ENCODE measurements at places on chromosomes 4 and X.

DNA sequence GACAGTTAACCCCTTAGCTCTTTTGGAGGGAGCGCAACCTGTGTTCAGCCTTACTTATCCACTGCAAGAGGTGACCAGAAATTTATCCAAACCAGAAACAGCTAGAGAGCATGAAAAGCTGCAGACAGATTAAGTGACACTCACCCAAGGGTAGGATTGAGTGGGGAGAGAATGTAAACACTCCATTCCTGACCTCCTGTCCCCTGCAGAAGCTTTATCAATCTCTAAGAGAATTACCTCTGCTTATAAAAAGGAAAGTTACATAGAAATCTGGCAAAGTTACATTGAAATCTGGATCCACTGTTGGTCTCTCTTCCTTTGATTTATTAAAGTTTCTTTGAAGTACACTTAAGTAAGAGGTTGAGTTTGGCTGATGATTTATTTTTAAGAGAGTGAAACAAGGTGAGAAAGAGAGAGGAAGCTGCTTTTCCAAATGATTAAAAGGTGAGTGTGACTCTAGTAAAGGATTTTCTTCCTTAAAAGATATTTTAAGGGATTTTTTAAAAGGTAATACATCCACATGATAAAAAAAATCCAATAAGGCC lies 112.3 kb downstream of the ANAPC4 start:
- no peak for DNase-seq

- DNase-seq = no peak
Measured at GRCh38 chr4:41177016-41177415, 37.3 kb downstream of the APBB2 start.

GRCh38 chr4:24771241-24771640 lies 24.1 kb upstream of the SOD3 start:
- no peak for DNase-seq

DNA sequence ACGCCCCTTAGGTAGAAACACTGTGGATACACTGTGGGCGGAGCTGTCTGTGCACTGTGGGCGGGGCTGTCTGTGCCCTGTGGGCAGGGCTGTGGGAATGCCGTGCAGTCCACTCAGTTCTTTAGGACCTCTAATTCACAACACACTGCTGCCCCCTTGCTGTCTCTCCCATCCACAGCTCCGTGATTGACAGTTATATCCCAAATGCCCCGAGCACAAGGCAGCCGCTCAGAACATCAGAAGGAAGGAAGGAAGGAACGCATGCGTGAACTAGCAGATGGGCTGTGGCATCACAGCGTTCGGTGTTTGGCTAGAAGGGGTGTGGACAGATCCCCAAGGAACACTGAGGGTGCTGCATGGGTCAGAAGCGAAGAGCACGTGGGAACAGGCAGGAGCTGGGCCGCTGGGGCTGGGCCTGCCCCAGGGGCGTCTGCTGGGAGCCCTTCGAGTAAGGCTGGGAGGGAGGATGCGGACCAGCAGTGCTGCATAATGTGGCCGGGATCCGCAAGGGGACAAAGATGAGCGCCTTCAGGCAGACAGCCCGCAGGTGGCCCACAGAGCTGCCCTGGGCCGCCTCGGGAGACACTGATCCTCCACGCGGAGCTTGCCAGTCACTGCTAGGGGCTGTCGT lies 29.8 kb downstream of the ACOX3 start:
- DNase-seq = no peak

GRCh38 chr4:74038425-74039314 lies at the start of gene CXCL3:
Gene CXCL3, minus strand, starts transcription at chr4:74038689. Its CDS starts 78 bp downstream, at chr4:74038611.
- DNase-seq = no peak

DNA sequence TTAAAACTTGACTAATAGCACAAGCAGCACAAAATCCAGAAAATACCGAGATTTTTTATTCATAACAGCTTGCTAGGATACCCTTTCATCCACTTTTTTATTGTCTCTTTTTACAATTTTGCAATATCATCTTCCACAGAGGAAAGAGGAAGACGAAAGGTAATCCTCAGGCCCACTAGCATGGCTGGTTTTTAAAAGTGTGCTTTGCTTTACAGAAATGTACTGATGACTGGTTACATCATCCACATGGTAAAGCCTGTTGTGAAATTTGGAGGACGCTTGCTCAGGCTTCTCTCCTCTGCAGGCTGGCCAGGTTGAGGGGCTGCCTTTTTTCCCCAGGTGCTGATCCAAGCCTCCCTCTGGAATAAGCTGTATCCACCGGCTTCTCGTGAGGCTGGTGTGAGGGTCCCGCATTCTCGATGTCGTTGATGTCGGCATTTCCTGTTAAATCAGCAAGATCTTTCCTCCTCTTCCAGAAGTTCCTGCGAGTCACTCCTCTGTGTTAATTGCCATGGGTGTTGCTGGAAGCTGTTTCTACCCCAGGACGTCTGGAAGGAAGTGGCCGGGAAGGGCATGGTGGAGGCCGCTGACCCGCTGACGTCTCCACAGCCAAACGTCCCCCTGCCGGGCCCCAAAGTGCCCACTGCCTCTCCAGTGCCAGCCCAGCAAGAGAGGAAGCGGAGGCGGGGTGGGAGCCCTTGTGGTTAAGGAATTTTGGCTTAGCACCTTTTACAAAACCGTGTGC lies 5.8 kb upstream of the DGKQ start:
- DNase-seq = no peak

GRCh38 chr4:124167602-124168001 lies 544.9 kb downstream of the ANKRD50 start:
- DNase-seq = no peak

GRCh38 chr4:154778264-154778663 lies 2.8 kb upstream of the RBM46 start:
- DNase-seq = no peak

DNA sequence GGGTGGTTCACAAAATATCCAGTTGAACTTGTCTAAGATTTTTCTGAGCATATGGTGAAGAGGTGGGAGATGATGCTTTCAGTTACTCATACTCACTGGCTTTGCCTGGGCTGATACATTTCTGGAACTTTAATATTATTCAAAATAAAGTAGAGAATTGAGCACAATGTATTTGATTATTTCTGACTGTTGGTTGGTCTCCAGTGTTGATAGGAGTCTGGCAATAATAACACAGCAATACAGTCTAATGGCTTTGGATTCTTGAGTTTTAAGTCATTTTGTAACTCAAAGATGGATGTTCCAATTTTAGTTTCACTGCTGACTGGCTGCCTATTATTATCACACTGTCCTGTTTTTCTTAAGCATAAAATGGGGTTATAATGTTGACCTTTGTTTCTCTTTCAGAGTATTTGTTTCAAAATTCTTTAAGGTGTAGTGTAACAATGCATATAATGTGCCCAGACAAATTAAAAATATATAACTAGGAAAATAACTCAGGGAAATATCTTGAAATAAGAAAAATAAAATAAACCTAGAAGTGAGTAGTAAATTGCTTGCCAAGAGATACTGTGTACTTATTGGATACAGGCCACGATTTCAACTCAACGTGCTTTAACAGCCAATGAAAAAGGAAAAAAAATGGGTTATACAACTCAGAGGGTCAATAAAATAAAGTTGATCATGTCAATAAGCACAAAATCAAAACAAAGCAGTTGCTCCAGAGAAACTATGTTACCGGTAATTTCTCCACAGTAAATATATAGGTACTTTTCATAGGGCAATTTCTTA lies 99.0 kb downstream of the ARSJ start:
- no peak for DNase-seq

- DNase-seq = peak; percentile 96
Measured at GRCh38 chr4:74654230-74654681, 140.1 kb downstream of the BTC start.

GRCh38 chrX:41664375-41664901 lies 24.3 kb upstream of the GPR34 start:
- no peak for DNase-seq

DNA sequence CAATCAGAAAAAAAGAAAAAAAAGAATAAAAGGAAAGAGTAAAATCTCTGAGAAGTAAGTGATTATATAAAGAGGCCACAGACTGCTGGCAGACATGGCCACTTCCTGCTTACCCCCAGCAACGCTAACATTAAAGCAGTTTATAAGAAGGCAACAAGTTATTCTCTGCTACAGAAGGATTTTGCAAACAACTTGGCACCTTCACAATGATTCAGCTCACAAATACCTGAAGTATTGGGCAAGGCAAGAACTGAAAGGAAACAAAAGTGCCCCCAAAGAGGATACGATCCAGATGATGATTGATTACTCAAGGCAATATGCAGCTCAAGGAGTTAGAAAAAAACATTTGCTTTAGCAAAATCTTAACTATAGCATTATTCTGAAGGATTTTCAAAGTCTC lies 718.8 kb downstream of the KLHL13 start:
- DNase-seq = no peak

Measured in epithelial cell of prostate (primary cell).